Hematopoietic multipotent progenitor cell (in vitro differentiated cells): ENCODE measurements at places on chromosomes 11 and 22. TPM values are rescaled to one million over a fixed set of nuclear protein-coding genes. Genes with fewer than 3 reads are reported as not detected.

DNA sequence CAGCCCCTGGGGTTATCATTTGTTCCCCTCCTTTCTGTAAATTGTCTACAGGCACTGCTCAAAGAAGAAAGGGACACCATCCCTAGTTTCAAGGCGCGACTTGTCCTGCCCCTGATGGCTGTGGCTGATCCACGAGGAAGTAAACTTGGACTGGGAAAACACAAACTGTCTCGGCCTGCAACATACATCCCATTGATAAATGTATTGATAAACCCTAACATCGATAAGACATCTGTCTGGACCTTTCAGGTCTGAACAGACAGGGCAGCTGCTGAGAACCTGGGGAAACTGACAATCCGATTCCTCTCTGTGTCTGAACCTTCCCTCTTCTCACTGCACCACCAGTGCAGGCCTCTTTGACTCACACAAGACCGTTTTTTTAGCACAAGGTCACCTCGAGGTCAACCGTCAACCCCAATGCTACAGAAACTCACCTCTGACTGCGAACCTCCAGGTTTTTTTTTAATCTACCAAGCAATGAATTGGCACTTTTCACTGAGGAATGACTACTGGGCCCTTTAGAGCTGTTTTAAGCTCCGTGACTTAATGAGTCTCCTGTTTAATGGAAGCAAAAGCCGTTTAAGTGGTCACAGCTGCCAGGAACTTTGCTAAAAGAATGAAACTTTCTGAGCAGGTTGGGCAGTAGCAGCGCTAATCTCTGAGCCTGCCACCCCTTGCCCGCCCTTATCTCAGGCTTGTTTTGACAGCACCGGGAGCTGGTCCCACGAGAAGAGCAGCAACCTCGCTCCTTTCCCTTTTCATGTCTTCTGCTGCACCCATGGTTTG is 203.8 kb upstream of the TMEM45B start:
- no peak for DNase-seq

DNA sequence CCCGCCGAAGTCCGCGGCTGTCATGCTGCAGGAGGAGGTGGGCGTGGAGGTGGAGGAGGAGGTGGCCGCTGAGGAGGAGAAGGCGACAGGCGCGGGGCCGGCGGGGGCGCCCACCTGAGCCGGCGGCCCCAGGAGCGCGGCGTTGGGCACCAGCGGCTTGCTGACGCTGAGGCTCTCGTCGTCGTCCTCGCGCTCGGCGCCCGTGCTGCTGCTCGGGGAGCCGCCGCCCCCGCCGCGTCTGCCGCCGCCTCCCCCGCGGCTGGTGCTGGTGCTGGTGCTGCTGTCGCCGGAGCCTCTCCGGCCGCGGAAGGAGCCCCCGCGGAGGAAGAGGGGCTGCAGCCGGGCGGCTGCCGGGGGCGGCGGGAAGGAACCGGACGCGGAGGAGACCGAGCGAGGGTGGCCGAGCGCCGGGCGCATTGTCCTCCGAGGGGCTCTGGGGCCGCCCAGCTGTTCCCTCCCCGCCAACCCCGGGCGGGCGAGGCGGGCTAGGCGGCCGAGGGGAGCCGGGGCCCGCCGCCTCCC is 388 bp downstream of the TMEM121B start:
- no peak for DNase-seq

DNA sequence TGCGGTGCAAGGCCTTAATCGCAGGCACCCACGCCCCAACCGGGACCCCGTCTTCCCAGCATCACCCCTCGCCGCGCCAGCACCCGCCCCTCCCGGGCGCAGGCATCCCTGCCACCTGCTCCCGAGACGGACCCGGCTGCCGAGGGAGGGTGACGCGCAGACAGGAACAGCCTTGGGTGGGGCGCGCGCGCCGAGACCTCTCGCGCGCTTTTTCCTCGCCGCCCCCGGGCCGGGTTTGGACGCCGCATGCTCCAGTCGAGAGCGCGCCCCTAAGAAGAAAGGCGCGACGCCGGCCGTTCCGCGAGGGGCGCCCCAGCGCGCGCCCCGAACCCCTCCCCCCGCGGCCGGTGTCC is 504 bp downstream of the CFL1 start:
- DNase-seq: peak; percentile 55

DNA sequence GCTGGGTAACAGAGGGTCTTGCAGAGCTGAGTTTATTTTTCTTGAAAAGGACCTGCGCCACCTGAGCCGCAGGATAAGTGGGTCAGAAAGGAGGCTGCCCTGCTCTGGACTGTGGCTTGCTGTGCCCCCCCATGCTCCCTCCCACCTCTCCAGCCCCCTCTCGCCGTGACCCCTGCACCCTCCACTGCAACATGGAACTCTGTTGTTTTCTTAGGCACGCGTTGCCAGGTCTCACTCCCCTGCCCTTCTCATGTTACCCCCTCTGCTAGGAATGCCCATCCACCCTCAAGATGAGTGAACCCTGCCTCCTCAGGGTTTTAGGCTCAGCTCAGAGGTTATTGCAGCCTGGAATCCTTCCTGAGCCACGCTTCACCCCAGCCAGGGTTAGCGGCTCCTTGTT is 10.8 kb downstream of the ETS1 start:
- DNase-seq: no peak

DNA sequence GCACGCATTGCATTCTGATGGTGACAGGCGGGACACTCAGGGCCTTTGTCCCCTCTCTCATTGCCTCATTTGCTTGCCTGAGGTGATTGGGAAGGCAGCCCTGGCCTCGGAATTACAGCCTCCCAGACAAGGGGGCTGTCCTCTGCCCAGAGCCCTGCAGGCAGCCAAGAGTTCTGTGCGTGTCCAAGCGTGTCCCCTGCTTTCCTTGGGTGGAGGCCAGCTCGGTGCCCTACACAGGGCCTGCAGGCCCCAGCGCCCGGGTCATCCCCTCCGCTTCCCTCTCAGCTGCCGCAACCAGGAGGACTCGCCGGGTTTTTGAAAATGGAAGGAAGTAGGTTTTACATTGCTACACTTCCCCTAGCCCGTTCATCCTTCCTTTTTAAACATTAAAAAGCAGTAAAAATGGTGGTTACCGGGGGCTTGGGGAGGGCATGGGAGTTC is 1.9 kb downstream of the GRAMD4 start:
- no peak for DNase-seq

DNA sequence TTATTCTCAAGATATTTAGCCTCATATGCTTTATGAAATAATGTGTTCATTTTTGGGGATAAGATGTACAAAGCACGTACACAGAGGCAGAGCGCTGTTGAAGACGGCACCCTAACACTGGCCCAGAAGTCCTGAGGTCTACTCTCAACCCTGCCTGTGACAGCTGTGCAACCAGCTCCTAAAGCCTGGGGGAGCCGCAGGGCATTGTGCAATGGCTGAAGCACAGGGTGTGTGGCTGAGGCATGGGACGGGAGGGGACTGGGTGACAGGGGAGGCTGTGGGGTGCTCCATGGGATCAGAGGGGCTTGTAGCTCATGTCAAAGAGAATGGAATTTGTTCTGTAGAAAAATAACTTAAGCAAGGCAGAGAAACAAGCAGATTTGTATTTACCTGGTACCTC is 27.7 kb downstream of the FAM227A start:
- no peak for DNase-seq

GRCh38 chr11:9759519-9760192 is 95.8 kb downstream of the SWAP70 start:
- peak; percentile 91 for DNase-seq

DNA sequence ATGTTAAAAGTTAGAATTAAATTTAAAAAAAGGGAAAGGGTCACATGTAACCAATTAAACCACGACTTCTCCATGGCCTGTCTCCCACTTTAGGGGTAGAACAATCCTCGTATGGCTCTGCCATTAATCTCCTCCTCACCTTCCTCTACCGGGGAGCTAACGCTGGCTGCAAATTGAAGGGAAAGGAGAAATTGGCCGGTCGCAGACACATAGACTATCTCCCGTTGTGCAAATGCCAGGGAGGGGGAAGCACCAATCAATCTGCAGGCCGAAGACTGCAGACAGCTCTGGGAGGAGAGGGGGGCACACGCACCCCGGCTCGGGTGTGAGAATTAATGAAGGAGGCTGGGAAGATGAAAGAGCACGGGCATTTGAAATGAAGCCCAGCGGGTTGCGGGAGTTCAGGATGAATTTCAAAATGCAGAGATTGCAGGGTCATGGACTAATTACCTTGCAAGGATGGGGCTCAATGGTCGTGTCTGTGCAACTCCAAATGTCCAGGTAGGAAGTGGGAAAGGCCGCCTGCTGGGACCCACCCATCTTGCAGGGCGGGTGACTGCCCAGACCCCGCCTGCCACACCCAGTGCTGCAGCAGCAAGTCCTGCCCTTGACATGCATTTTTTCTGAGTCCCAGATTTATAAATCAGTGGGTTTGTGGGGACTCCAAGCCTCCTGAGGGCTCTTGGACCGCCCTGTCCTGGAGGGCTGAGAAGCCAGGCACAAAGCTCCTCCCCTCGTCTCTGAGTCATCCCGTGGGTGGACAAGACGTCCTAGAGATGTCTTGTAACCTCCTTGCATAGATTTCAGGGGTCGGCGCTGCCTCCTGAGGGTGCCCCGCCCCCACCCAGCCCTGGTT is 534.2 kb downstream of the TBC1D22A start:
- DNase-seq: no peak

DNA sequence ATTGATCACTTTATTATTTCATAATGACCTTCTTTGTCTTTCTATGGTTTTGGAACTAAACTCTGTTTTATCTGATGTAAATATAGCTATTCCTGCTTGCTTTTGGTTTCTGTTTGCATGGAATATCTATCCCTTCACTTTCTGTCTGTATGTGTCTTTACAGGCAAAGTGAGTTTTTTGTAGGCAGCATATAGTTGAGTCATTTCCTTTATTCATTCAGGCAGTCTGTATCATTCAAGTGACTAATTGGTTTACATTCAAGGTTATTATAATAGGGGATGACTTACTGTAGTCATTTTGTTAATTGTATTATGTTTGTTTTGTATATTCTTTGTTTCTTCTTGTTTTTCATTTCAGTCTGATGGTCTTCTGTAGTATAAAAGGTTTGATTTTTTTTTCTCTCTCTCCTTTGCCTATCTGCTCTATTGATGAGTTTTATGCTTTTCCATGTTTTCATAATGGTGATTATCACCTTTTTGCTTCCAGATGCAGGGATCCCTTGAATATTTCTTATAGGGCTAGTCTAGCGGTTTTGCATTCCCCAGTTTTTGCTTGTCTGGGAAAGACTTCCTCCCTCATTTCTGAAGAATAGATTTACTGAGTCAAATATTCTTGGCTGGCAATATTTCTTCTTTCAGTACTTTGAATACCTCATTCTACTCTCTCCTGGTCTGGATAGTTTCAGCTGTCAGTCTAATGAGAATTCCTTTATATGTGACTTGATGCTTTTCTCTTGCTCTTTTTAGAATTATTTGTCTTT is 50.4 kb downstream of the GDPD4 start:
- no peak for DNase-seq

- no peak for DNase-seq
Measured at GRCh38 chr22:40782521-40782920, 36.6 kb downstream of the SLC25A17 start.

DNA sequence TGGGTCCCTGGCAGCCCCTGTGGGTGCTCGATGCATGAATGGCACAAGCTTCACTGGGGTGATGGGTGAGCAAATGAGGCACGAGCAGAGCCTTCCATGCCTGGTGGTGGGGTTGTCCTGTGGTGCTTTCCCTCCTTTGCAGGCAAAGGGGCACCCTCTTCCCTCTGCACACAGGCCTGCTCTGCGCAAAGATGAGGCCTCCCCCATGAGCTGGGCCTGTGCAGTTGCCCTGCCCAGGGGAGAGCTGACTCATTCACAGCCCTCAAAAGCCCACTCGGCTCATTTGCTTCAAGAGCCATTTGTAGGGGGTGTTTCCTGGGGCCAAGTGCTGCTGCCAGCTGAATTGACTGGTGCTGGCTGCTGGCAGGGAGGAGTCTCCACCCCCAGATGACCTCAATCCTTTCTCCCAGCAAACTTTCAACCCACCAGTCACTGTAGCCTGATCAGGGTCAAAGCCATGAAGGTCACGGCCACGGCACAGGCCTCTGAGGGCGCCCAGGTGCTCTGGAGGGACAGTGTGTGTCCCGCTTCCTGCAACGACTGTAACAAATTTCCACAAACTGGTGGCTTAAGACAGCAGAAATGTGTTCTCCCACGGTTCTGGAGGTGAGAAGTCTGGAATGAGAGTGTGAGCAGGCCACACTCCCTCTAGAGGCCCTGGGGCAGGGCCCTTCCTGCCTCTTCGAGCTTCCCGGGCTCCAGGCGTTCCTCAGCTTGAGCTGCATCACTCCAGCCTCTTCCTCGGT is 48.8 kb upstream of the ANO1 start:
- DNase-seq: no peak

DNA sequence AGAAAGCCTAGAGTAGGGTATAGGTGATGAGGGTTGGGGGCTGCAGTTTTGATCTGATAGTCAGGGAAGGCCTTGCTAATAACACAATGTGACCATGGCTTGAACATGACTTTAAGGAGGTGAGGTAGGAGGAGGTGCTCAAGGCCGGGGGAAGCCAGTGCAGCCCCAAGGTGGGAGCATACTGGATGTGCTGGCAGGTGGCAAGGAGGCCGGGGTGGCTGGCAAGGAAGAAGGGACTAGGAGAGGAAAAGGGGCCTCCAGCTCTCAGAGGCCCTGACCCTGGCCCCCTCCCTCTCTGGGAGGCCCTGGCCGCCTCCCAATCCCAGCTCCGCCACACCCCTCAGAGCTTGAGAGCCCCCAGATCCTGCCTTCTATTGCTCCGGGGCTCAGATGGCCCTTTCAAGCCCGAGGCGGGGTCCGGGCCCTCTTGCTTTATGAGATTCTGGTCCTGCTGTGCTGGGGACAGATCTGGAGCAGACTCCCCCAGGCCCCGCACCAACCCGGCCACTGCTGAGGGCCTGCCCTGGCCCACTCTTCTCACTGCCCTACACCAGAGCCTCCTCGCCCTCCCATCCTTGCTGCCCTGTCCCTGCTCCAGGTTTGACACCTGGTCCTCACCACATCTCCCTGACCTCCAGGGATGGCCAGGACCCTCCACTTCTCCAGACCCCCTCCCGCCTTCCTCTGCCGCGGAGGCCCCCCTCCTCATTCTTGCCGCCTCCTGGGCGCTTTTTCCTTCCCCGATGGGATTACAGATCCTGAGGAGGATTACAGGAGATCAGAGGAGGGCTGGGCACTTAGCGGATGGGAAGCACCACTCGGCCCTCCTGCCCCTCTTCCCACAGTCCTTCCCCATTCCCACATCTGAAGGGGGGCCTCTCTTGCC is 1.8 kb downstream of the PITPNM1 start:
- DNase-seq: no peak

DNA sequence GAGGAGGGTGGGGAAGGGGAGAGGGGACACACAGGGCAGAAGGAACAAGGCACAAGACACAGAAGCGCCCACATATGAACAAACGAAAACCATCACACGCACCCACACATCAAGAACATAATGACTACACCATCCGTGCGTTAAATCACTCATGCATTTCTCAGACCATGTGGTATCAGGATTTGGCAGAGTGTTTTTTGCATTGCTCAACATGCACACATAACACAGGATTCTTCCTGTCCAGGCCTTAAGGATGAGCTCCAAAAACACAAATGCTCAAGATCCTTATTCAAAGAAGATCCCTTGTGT is 309.5 kb downstream of the CADM1 start:
- DNase-seq: no peak

- no peak for DNase-seq
Measured at GRCh38 chr11:95514416-95515110, 275.0 kb downstream of the FAM76B start.

- no peak for DNase-seq
Measured at GRCh38 chr11:46615756-46616155, 1.3 kb downstream of the HARBI1 start.

Gene CASP5
- 0.27 TPM for total RNA-seq

Gene TREH
- total RNA-seq: not detected

Gene UQCR10
- 83.7 TPM for total RNA-seq

Gene TPBGL
- under 0.01 TPM for total RNA-seq

Gene ESAM
- total RNA-seq: 5.4 TPM

Gene E2F8
- 0.54 TPM for total RNA-seq

Gene TSPO
- total RNA-seq: 162 TPM
